ENCODE measurements at places on chromosomes 3 and 15. TPM values are rescaled to one million over a fixed set of nuclear protein-coding genes. Genes with fewer than 3 reads are reported as not detected.

DNA sequence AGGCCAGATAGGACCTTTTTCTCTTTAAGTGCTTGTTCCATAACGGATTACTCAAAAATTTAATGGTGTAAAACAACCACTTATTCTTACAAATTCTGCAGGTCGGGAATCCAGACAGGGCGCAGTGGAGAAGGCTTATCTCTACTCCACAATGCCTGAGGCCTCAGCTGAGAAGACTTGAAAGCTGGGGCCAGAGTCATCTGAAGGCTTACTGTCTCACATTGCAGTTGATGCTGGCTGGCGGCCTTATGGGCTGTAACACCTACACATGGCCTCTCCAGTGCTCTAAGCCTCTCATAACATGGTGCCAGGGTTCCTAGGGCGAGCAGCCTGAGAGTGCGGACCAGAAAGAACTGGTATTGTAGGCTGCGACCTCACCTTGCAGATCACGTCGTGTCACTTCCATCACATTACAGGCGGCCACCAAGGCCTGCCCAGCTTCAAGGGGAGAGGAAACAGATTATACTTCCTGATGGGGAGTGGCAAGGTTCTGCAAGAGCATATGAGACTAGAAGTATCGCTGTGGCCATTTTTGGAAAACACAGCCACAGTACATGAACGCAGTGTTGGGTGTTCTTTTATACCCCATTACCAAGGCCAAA is 32.4 kb downstream of the CMTM7 start:
- DNase-seq = no peak
- no peak overlapping the region for H3K27ac ChIP-seq
- no peak overlapping the region for H3K4me3 ChIP-seq
- no peaks in the 10 kb centered on the region for H3K27me3 ChIP-seq
- no peaks in the 10 kb centered on the region for H3K36me3 ChIP-seq

ARHGAP31 gene
- 7.6 TPM for total RNA-seq

DNA sequence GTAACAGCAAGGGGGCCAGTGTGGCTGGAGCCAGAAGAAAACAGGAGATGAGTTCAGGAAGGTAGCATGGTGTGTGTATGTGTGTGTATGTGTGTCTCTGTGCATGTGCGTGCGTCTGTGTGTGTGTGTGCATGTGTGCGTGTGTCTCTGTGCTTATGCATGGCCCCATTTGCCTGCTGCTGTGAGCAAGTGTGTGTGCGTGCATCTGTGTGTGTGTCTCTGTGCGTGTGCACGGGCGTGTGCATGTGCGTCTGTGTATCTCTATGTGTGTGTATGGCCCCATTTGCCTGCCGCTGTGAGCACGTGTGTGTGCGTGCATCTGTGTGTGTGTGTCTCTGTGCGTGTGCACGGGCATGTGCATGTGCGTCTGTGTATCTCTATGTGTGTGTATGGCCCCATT is 7.1 kb upstream of the EEFSEC start:
- no peak overlapping the region for H3K4me3 ChIP-seq
- no peaks in the 10 kb centered on the region for H3K36me3 ChIP-seq
- no peak overlapping the region for H3K27ac ChIP-seq
- H3K27me3 ChIP-seq = no peaks in the 10 kb centered on the region

CLDN16 gene
- not detected for total RNA-seq

GRCh38 chr3:113354307-113354706 is 87.0 kb downstream of the CFAP44 start:
- H3K27me3 ChIP-seq = no peaks in the 10 kb centered on the region
- DNase-seq = no peak
- H3K4me3 ChIP-seq = no peak overlapping the region
- H3K36me3 ChIP-seq = no peaks in the 10 kb centered on the region
- H3K27ac ChIP-seq = no peak overlapping the region
- H3K4me1 ChIP-seq = no peaks in the 10 kb centered on the region

DNA sequence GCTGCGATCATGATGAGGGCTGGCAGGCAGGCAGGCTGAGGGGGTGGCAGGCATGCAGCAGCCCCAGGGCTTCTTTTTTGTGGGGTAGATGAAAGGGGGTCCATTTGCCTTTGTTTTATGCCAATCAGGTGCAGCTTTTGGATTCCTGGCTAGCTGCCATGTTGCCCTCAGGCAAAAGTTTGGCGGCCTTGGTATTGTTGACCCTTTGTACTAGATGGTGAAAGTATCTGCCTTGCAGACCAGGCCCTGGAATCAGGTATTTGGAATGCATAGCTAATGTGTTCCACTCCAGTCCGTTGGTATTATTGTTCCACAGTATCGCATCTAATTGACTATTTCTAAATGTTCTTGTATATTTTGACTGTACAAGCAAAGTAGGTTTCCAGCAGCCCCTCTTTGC is 35.0 kb downstream of the EEFSEC start:
- H3K27ac ChIP-seq = no peak overlapping the region
- no peak for DNase-seq
- H3K4me1 ChIP-seq = no peaks in the 10 kb centered on the region

GRCh38 chr15:84814916-84815315 is 2.2 kb upstream of the ALPK3 start:
- DNase-seq = no peak
- no peaks in the 10 kb centered on the region for H3K27me3 ChIP-seq
- no peak overlapping the region for H3K27ac ChIP-seq
- no peaks in the 10 kb centered on the region for H3K36me3 ChIP-seq
- H3K4me3 ChIP-seq = no peak overlapping the region

AQP9 gene
- not detected for total RNA-seq

EPHA3 gene
- total RNA-seq = 0.05 TPM

CLRN1 gene
- total RNA-seq = not detected

KCNMB3 gene
- 5.8 TPM for total RNA-seq

DNA sequence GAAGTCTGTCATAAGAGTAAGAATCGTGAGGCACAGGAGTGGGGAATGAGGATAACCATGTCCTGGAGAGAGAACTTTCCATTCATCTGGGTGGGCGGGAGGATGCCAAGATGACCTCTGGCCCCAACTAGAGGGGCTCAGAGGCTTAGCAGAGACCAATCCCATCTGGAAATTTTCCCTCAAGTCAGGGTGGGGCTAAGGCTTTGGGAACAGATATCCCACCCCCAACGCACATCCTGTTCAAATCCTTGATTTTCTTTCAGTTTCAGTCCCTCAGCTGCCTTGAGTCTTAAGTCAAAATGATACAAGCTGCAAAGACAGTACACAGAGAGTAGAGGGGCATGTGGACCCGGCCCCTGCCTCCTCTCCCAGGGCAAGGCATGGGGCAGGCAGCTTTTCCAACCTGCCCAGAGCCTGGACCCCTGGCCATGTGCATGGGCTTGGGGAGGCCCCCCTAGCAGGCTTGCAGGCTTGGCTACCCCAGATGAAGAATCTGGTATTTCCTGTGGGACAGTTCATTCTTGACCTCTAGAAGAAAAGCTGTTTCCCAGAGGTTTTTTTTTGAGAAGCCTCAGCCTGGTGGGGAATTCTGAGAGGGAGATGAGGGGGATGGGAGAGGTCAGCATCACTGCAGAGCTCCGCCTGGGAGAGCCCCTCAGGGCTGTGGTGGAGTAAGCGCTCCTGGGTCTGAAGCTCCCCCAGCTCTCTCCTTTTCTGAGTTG is 109.7 kb upstream of the HACD2 start:
- no peaks in the 10 kb centered on the region for H3K27me3 ChIP-seq
- no peak overlapping the region for H3K27ac ChIP-seq
- DNase-seq = no peak

DNA sequence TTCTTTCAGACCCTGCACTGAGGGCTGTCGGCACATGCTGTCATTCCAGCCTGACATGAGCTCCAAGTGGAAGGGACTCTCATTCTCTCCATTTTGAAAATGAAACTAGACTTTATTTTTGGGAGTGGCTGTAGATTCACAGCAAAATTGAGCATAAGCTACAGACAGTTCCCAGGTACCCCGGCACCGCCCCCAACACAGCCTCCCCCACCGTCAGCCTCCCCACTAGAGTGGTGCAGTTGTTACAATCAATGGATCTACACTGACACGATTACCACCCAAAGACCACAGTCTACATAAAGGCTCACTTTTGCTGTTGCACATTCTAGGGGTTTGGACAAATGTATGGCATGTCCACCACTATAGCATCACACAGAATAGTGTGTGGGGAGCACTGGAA is 29.5 kb upstream of the FGD5 start:
- no peaks in the 10 kb centered on the region for H3K27me3 ChIP-seq
- no peaks in the 10 kb centered on the region for H3K4me1 ChIP-seq
- H3K27ac ChIP-seq = no peak overlapping the region
- no peak overlapping the region for H3K4me3 ChIP-seq
- DNase-seq = no peak

- no peak for DNase-seq
- H3K36me3 ChIP-seq = no peaks in the 10 kb centered on the region
- no peak overlapping the region for H3K4me3 ChIP-seq
- H3K4me1 ChIP-seq = no peaks in the 10 kb centered on the region
Measured at GRCh38 chr3:190644035-190644434, 130.2 kb downstream of the IL1RAP start.

- no peak for DNase-seq
- no peak overlapping the region for H3K27ac ChIP-seq
- H3K36me3 ChIP-seq = no peaks in the 10 kb centered on the region
- H3K27me3 ChIP-seq = no peaks in the 10 kb centered on the region
- no peak overlapping the region for H3K4me3 ChIP-seq
- H3K4me1 ChIP-seq = no peaks in the 10 kb centered on the region
Measured at GRCh38 chr3:186180151-186180550, 71.3 kb upstream of the ETV5 start.

DNA sequence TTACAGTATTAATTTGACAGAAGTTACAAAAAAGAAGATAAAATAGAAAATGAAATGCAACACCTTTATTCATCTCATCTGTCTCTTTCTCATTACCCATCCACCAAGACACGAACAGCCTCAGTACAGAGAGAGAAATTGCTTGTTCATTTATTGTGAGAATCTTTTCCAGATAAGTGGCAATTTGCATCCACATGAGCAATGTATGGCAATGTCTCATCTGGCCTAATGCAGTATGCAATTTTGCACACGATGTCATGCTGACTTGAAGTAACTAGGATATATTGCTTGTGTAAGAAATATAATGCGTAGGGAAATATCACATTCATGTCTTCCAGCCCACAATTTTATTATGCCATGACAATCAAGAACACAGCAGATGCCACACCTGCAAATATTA is 866.9 kb downstream of the ROBO1 start:
- no peak for DNase-seq
- H3K27me3 ChIP-seq = no peaks in the 10 kb centered on the region
- H3K36me3 ChIP-seq = no peaks in the 10 kb centered on the region
- no peaks in the 10 kb centered on the region for H3K4me1 ChIP-seq

UPK1B gene
- 4.4 TPM for total RNA-seq

SLC25A20 gene
- 12.2 TPM for total RNA-seq

SLC24A5 gene
- total RNA-seq = not detected

SH3GL3 gene
- total RNA-seq = not detected

- H3K27me3 ChIP-seq = no peaks in the 10 kb centered on the region
- no peaks in the 10 kb centered on the region for H3K36me3 ChIP-seq
- H3K4me3 ChIP-seq = no peak overlapping the region
- DNase-seq = peak; percentile 42
Measured at GRCh38 chr3:32374788-32375595, 16.7 kb upstream of the CMTM7 start.

- no peaks in the 10 kb centered on the region for H3K4me1 ChIP-seq
- H3K4me3 ChIP-seq = no peak overlapping the region
- no peaks in the 10 kb centered on the region for H3K27me3 ChIP-seq
- H3K36me3 ChIP-seq = no peaks in the 10 kb centered on the region
Measured at GRCh38 chr15:76330080-76330680, 6.4 kb upstream of the ISL2 start.

DNA sequence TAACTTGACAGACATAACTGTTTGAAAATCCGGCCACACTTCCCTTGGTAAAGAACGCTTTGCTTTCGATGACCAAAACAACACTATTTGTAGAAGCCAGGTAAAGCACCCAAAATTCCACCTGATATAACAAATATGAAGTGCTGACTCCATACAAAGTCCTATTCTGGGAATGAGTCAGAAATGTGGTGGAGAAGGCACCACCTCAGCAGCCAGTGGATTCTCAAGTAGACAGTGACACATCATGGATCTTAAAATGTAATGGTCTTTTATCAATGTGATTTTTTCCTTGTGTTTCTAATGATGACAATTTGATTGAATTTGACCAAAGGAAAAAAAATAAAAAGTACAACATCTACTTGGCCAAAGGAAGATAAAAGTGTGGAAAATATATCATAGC is 135.0 kb upstream of the WNT5A start:
- no peaks in the 10 kb centered on the region for H3K36me3 ChIP-seq
- DNase-seq = no peak

DNA sequence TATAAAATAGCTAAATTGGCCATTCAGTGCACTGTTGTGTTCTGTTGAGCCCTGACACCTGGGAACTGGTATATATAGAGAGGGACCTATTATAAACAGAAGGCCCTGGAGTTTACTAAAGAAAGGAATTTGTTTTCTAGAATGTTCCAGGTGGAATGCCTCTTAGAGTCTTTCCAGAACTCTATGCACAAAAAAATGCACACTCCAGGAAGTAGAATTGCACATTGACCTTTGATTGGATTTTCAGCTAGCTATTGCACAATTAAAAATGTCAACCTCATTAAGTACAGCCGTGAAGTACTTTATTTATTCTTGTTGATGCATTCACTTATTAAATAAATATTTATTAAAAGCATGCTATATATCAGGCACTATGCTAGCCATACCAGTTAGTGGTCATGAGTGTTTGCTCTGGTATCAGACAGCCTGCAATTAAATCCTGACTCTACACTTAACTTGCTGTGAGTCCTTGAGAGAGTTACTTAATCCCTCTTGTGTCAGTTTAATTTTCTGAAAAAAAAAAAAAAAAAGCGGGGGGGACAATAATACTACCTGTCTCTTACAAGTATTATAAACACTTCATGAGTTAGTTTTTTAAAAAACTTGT is 40.8 kb downstream of the NDUFB4 start:
- no peaks in the 10 kb centered on the region for H3K27me3 ChIP-seq
- no peaks in the 10 kb centered on the region for H3K4me1 ChIP-seq
- DNase-seq = no peak
- H3K27ac ChIP-seq = no peak overlapping the region

CPB1 gene
- 4.4 TPM for total RNA-seq

DNA sequence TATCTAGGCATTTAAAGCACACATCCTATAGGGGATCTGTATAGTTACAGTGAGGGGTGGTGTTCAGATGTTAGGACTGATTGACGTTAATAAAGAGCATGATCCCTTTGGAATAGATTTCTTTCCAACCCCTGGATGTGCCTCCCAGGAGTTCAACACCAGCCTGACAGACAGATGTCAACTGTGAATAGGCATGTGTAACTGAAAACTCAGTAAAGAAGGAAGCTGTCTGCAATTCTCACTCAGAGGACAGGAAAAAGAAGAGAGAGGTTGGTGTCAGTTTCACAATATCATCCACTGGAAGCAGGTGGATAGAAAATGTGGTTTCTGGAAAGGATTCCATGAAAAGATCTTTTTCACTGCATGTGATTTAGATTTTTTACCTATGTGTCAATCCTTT is 396.3 kb downstream of the NSUN3 start:
- H3K4me3 ChIP-seq = no peak overlapping the region
- H3K4me1 ChIP-seq = no peaks in the 10 kb centered on the region
- no peak for DNase-seq
- no peaks in the 10 kb centered on the region for H3K27me3 ChIP-seq
- H3K36me3 ChIP-seq = no peaks in the 10 kb centered on the region
- H3K27ac ChIP-seq = no peak overlapping the region

SECISBP2L gene
- total RNA-seq = 40.5 TPM

Data from Panc1 (cell line).